ENCODE measurements at places on chromosomes 6 and 20. TPM values are rescaled to one million over a fixed set of nuclear protein-coding genes. Genes with fewer than 3 reads are reported as not detected.

The GSTA3 gene
- total RNA-seq, result not detected

The NFKBIE gene
- total RNA-seq, result 19.0 TPM

The R3HDML gene
- total RNA-seq, result not detected

The CLPSL1 gene
- total RNA-seq, result not detected

The ADGRB3 gene
- 2.2 TPM for total RNA-seq

The BANF2 gene
- not detected for total RNA-seq

The LY6G5B gene
- total RNA-seq, result 15.1 TPM

The C6orf15 gene
- total RNA-seq, result not detected

The DNAH8 gene
- 0.50 TPM for total RNA-seq

The CST2 gene
- not detected for total RNA-seq

The NEDD9 gene
- total RNA-seq, result 101 TPM

The UBE2V1 gene
- total RNA-seq, result 99.1 TPM

The SIRPD gene
- total RNA-seq, result 0.35 TPM

GRCh38 chr6:139442188-139442671, 67.8 kb upstream of the CITED2 start:
- no peak for DNase-seq

DNA sequence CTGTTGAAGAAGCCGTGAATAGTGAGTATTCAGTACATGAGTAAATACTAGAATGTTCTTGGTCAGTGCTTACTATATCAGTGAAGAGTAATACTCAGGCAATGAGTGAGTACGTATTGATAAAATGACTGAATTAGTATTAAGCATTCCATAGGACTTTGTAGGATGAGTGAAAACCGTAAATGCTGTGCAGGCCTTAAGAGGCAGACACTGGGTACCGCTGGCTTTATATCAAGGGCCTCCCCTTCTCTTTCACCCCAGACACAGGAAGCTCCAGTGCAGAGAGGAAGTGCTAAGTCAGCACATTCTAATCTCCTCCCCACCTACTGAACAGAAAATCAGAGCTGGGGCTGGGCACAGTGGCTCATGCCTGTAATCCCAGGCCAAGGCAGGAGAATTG, 24.2 kb downstream of the POFUT1 start:
- DNase-seq, result no peak

DNA sequence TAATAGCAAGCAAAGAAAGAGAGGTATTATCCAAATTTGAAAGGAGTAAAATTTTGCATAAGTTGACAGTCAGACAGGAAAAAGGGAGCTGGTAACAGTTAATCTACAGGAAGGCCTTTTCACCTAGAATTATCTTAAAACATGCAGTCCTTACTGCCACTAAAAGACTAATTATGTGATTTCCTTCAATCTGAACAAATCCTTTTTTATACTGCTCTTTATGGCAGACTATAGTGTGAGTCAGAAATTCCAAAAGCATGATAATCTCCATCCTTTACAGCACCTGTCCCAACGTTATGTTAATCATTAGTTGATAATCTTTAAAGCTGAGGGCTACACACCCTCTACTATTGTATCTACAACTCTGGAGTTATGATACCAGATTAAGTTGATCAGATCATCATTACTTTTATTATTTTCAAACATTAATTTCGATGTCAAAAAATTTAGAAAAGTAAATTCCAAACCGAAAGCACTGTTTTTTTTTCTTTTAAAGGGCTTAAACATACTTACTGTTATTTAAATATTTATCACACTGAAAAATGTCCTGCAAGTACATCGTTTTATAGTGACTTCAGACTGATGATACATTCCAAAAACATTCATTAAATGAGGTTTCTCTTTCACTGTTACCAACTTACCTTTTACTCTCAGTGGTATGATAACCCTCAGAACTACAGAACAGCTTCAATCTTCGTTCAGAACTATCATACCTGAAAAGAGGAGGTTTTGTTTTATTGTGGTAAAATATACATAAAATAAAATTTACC, 33.2 kb upstream of the AKAP7 start:
- no peak for DNase-seq

DNA sequence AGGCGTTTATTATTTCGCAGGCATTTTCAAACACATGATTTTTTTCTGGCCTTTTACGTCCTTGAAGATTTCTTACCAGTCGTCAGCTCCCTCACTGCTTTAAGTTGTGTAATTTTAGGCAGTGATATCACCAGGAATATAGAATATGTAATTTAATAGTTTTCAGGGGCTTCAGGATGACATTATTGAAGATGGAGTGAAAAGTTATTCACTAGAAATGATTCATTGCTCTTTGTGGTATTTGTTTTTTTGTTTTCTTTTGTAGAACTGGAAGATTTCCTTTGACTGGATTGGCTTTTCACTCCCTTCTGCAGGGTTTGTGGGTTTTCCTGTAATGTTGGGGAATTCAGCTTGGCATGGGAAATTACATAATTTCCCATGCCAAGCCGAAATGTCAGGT, 2.0 kb downstream of the LRRC1 start:
- no peak for DNase-seq

DNA sequence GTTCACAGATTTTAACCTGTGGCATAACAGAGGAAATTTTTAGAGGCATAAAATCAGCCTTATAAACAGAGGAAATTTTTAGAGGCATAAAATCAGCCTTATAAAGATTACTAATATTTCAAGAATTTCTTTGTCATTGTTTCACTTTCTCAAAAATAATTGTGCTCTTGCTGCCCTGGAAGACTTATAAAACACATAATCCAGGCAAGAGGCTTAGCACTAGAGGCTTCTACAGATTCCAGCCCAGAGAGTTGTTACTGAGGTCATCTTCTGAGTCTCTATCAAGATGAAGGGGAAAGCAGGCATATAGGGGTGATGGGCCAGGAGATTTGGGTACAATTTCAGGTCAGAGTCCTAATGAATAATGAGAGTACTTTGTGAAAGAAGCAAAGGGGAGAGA, 85.7 kb downstream of the RFPL4B start:
- DNase-seq, result no peak

- no peak for DNase-seq
These were observed 43.3 kb downstream of the NOX3 start for GRCh38 chr6:155412335-155412734.

DNA sequence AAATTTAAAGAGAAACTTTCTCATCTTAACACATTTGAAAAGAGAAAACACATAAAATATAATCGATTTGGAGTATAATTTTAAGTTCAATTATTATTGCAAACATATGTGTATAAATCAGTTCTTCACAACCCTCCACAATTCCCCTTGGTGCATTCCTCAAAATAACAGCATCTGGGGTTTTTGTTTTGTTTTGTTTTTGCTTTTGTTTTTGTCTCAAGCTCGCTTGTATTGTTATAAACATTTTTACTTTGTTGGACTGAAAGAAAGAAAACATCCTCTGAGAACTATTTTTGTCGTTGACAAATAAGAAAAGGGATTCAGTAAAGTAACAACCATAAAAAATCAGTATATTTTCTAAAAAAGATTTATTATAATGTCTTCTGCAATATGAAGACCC, 60.2 kb upstream of the HIVEP1 start:
- DNase-seq, result no peak

- DNase-seq, result no peak
These were observed 60.9 kb upstream of the KCNQ5 start for GRCh38 chr6:72560721-72561593.

DNA sequence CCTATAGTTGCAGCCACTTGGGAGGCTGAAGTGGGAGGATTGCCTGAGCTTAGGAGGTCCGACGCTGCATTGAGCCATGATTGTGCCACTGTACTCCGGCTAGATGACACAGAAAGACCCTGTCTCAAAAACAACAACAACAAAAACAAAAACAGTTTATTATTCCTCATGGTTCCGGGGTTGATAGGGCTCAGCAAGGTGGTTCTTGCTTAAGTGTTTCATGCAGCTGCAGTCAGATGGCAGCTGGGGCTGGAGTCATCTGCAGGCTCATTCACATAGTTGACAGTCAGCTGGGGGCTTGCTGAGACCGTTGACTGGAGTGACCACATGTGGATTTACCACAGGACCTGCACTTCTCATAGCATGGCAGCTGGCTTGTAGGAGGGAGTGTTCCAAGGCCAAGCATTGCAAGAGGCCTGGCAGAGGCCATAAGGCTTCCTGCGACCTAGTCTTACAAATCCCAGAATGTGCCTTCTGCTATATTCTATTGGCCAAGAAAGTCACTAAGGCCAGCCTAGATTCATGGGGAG, 28.9 kb upstream of the NNAT start:
- DNase-seq, result no peak

GRCh38 chr20:40008177-40008576, 680.9 kb downstream of the MAFB start:
- DNase-seq, result no peak

DNA sequence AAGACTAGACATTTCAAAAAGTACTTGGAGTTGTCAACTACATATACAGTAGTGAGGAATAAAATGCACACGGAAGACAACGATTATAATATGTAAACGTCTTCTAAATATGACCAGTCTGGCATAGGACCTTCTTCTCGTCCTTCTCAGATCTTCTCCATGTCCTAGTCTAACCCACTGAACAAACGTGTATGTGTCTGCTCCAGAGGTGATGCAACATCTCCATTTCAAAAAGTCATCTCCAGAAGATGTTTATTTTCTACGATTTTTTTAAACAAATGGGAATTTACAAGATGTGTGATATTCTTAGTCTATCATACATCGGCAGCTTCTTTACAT, 89.9 kb downstream of the GPX5 start:
- DNase-seq, result no peak

DNA sequence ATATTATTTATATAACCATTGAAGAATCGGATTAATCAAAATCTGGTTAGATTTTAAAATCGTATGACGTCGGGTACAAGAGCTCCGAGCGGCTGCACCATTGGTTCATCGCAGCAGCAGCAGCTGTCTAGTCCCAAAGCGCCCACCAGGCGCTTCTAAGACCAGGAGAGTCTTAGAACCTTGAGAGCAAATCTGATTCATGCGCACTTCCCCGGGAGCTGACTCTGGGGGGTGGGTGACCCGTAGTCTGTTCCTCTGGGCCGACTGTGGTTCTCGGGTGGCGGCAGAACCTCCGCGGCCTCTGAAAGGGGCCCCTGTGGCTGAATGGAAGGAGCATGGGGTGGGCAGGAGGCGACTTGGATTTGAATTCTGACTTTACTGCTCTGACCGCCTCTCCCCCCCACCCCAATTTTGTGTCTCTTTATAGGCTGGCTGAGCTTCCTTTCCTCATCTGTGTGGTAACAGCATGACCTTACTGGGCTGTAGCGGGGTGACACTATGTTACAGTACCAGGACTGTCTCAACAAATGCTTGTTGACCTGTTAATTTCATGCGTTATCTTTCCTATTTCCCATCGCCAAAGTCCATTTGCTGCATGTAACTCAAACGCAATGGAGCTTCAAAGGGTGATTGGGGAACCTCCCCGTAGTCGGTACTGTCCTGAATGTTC, 119.7 kb downstream of the RTN4IP1 start:
- DNase-seq, result peak; percentile 44

DNA sequence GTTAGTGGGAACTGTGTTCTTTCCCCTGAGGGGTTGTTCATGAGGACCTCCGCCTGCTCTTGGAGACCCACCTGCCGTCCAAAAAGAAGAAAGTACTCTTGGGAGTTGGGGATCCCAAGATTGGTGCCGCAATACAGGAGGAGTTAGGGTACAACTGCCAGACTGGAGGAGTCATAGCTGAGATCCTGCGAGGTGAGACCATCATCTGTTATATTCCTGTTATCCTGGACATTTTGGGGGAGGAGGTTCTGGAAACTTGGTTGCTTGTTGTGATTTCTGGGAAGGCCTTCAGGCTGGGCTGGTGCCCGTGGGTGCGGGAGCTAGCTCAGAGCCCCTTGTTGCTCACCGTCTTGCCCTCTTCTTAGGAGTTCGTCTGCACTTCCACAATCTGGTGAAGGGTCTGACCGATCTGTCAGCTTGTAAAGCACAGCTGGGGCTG, 2.0 kb downstream of the NOP56 start:
- no peak for DNase-seq

DNA sequence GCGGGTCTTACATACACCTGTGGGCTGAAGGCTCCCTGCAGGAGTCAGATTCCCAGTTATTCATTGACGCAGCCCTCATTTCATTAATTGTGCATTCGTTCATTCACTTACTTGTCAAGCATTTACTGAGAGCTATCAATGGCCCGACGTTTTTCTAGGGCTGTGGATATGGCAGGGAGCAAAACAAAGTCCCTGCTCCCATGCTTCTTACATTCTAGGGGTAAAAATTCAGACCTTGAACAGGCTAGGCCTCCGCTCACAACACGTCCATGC, 369 bp upstream of the NSFL1C start:
- DNase-seq, result no peak

GRCh38 chr6:3455569-3456394, 1.1 kb downstream of the SLC22A23 start:
- DNase-seq, result peak; percentile 79

- peak; percentile 90 for DNase-seq
These were observed 18.5 kb upstream of the PACSIN1 start for GRCh38 chr6:34447386-34447785.

DNA sequence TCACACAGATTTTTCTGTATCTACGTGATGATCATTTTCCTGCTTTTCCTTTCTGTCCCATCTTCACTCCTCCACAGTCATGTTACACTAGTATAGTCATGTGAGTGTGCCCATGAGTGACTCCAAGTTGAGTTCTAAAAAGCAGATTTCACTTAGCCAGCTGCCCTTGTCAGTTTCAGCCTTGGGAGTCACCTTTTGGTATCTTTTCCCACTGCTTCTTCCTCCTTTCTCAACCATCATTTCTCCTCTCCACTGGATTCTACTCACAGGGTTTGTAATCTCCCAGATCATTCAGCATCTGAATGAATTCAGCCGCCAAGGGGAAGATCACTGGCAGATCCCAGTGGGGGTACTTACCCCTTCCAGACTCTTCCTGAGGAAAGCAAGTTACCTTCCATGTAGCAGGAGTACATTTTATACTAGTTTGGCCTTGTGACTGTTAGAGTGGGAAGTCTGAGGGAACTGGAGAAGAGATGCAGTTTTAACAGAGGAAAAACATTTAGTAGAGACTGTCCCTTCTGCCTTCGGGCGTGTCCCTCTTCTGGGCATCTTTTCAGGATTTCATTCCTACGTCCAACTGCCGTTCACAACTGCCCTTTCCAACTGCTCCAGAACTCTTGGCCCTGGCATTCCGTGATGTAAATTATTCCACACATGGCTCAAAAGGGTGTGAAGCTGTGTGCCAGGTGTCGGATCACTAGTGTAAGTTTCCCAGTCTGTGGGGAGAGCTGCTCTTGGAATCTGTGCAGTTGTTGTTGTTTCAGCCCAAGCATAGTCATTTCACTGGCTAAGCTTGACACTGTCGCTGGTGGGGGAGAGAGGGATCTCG, 38.9 kb downstream of the BICRAL start:
- DNase-seq, result peak; percentile 23

GRCh38 chr6:155201461-155202226, 62.2 kb upstream of the CLDN20 start:
- DNase-seq, result peak; percentile 56

GRCh38 chr6:111523484-111524167, 40.6 kb upstream of the REV3L start:
- no peak for DNase-seq

GRCh38 chr20:46735436-46735835, 26.0 kb downstream of the SLC2A10 start:
- no peak for DNase-seq

DNA sequence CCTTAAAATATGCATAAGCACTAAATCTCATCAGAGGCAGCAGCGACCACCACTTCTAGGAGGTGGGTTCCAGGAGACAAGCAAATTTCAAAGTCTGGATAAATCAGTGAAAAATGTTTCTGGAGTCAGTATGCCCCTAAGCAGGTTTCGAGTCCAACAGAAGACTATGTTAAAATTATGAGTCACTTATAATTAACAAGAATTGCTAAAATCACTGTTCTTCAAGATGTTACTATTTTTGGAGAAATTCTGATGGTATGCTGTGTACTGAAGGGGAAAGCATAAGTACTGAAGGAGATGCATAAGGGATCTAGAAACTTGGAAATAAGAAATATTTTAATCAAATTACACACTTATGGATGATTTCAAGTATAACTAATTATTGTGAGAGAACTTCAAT, 58.0 kb downstream of the DTNBP1 start:
- no peak for DNase-seq

Data from kidney (tissue), 22 donors.